ENCODE measurements at places on chromosomes 7 and 10.

- no peak for DNase-seq
Measured at GRCh38 chr10:66813122-66813521, 112.7 kb upstream of the LRRTM3 start.

DNA sequence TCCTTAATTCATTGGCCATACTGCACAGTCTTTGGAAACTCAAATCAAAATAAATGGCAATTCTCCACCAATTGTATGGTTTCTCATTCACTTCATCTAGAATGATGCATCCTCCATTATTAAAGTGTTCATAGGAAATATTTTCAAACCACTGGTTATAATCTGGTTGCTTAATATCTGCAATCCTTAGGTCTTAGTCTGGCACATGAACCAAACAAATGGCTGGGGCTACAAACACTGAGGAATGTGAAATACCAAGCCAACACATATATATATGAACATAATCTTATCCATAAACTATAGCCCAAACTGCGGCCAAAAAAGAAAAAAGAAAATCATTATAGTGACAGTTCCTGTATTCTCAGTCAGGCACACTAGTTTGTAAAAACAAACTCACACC is 5.7 kb upstream of the MSS51 start:
- no peak for DNase-seq

DNA sequence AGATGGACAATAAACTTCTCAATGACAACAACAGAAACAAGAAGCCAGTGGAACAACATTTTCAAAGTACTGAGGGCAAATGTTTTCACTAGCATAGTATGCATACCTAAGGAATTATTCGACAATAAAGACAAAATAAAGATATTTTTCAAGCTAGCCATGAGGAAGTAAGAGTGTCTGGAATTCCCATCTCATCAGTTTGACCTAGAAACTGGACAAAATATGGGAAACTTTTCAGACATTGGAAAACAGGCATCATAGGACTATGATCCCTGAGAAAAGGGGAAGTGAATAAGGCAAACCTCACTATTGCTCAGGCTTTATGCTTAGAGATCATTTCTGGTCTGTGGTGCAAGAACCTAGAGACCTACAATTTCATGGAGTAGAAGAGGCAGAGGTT is 86.3 kb downstream of the OAT start:
- DNase-seq, result no peak

GRCh38 chr7:38558761-38559345 is 72.3 kb downstream of the AMPH start:
- DNase-seq, result no peak

DNA sequence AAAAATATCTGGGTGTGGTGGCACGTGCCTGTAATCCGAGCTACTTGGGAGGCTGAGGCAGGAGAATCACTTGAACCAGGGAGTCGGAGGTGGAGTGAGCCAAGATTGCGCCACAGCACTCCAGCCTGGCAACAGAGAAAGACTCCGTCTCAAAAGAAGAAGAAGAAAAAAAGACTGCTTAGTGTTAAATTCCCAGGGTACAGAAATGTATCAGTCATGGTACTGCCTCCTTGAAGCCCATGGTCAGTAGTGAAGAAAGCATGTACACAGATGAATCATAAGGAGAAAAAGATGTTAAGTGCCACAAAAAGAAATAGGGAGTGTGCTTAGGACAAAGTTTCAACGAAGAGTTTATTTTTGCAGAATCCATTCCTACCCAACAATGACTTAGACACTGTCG is 62.5 kb upstream of the KMT2E start:
- no peak for DNase-seq

- no peak for DNase-seq
Measured at GRCh38 chr10:103327906-103328305, 23.0 kb downstream of the PCGF6 start.

GRCh38 chr7:54931532-54931931 is 87.3 kb upstream of the EGFR start:
- no peak for DNase-seq

DNA sequence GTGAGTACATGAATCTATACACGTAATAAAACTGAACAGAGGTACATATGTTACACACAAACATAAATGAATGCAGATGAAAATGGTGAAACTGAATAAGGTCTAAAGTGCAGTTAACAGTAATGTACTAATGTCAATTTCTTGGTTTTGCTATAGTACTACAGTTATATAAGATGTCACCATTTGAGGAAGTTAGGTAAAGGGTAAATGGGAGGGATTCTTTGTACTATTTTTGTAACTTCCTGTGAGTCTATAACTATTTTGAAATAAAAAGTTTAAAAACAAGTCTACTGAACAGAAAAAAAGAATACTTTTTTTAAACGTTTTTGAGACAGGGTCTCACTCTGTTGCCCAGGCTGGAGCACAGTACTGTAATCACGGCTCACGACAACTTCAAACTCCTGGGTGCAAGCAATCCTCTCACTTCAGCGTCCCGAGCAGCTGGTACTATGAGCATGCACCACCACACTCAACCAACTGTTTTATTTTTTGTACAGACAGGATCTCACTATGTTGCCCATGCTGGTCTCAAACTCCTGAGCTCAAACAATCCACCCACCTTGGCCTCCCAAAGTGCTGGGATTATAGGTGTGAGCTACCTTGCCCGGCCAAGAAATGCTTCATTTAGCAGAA is 71.5 kb downstream of the WAPL start:
- DNase-seq, result no peak

DNA sequence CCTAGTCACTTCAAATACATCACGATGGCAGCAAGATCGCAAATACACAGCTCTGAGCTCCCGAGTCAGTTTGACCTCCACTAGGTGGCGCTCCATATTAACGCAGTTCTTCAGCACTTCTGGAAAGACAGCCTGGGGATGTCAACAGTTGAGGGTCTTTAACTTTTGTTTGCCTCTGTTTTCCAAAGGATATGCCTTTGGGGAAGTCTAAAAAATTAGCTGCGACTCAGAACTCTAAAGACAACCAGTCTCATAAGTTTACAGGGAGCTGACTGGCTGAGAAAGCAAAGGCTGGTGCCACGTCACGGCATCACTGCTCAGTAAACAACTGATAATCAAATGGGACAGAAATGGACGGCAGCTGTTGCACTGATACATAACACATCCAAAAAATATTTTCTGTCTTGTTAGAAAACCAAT is 458.8 kb downstream of the SORCS1 start:
- DNase-seq, result peak; percentile 28

DNA sequence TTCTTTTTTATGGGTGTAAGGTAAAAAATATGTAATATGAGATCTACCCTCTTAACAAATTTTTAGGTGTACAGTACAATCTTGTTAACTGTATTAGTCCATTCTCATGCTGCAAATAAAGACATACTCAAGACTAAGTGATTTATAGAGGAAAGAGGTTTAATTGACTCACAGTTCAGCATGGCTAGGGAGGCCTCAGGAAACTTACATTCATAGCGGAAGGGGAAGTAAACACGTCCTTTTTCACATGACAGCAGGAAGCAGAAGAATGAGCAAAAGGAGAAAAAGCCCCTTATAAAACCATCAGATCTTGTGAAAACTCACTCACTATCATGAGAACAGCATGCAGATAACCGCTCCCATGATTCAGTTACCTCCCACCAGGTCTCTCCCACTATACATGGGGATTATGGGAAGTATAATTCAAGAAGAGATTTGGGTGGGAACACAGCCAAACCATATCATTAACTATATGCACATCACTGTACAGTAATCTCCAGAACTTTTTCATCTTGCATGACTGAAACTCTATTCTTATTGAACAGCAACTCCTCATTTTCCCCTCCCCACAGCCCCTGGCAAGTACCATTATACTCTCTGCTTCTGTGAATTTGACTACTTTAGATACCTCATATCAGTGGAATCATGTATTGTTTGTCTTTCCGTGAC is 127.4 kb downstream of the WNT2 start:
- DNase-seq, result no peak

DNA sequence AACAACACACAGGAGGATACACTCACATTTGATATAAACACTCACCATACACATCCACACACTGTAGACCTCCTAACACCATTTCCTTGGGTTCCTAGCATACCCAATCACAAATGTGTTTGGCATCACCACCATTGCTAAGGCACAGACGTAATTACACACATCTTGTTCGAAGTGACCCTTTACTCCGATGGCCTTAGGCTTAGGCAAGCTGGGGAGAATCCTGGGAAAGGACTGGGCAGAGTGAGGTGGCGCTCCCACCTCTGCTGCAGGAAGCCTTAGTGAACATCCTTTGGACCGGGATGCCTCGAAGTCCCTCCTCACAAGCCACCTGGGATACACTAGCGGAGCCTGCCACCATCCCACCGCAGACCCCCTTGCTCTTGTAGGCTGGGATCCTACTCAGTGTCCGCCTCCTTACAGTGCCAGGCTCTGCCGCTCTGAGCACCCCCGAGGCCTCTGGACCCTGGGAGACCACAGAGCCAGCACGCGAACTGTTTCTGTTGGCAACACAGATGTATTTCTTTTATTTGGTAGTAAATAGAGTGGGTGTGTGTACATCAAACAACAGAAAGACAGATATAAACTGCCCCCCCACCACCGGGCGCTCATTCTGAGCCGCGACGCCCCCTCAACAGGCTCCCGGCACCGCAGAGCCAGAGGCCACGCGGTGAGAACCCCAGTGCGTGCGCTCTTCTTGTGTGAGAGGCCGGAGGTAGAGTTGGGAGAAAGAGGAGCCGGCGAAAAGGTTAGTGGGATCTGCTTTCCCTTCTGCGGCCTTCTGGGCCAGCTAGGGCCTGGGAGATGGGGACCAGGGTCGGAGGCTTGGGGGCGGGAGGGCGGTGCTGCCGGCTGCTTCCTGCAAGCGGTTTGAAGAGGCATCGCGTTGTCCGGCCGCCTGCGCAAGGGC is 5.9 kb upstream of the HMX2 start:
- DNase-seq, result no peak

DNA sequence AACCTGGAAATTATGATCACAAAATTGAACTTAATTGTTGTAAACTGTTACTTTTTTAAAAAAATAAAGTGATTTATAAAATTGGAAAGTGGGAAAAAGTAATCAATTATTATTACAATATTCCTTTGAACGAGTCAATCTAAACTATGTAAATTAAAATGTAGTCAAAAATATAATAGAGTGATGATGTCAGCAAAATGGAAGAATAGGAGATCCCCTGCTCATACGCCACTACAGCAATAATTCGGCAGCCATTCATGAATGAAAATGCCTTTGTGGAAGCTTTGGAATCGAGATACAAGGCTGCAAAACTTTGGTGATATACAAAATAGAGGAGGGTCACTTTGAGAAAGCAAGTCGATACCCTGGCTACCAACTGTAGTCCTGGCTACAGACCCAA is 36.4 kb upstream of the PCDH15 start:
- DNase-seq, result no peak

- no peak for DNase-seq
Measured at GRCh38 chr10:90775351-90776028, 82.3 kb downstream of the HTR7 start.

DNA sequence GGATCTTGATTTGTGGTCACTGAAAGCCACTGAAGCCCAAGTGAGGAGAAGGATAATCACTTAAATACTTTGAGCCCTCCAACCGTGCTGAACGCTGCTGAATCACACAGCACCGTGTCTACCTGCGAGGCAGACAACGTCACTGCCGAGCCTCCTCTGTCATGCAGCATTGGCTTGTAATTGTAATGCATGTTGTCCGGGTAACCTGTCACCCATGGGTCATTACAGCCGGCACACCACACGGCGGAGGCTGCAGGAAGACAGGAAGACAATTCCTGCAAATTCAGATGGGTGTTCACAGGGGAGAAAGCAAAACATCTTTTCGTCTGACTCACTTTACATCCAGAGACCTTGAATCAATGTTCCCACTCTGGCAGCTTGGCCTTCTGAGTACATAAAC is 546.1 kb upstream of the FOXK1 start:
- no peak for DNase-seq

DNA sequence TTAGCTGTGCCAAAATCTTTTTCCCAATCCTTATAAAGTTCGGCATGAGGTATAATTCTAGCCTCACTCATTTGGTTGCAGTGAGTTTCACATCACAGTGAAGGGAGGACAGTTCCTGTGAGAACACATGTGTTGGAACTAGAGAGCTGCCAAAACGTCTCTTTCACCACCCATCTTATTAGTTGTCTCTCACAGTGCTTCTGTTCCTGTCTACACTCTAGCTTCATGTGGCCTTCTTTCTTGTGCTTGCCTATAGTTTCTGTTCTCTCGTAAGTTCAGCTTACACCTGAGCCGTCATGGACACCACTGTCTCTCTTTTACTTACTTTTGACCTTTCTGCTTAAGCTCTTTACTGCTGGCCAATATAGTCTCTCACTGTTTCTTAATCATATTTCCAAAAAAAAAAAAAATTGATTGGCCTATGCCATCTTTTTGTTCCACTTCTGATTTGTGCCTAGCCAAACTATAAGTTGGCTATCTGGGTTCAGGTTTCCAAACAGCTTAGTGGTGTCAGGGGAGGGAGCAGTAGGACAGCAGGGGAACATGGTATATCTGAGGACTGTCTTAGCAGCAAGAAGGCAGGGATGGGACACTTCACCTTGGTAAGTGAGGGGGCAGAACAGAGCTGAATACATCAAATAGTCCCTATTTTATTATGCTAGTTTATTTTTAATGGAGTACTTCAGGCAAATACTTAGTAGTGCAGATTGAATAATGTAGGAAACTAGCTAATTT is 38.0 kb downstream of the ZNRF2 start:
- DNase-seq, result no peak

DNA sequence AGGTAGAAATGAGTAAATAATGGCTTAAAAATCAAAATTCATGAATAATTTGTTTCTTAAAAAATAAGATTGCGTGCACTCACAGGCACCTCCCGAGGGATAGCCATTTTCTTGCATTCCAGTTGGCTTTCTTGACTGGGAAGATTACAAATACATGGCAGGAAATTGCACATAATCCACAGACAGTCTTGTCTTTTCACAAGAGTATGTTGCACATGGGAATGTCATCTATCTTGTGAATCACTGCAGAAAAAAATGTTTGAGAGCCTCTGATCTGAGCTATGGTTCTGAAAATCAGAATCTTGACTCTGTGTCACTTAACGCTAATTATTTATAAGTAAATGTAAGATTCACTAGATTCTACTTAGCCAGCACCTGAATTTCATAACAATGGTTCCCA is 74.1 kb upstream of the PRKG1 start:
- no peak for DNase-seq

GRCh38 chr10:8071006-8071405 is 16.5 kb downstream of the GATA3 start:
- DNase-seq, result no peak

DNA sequence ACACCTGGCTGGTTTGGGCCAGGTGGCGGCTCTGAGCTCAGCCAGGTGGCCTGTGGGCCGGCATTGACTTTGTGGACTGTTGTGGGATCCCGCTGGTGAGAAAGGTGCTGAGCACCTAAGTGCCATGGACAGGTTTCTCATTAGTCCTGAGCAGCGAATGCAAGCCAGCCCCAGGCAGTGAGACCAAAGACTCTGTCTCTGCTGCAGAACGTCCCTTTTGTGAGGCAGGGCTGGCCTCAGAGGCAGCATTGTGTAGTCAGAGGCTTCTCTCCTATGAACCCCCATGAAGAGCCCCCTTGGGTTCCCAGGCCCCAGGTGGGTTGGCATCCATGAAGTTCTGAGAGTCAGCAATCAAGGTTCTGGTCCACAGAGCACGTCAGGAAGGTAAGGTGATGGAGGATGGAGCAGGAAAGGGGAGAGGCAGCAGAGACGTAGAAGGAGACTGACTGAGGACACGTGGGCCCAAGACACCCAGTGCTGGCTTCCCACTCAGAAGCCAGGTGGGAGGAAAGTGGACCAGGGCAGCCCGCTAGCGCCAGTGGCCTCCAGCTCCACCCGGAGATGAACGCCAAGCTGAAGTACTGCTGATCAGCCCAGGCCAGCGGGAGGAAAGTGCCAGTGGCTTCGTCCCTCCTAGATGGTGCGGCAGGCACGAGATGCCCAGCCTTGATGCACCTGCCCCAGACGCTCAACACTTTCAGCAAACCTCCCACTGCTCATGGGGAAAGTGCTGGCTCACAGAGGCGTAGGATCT is 19.2 kb upstream of the PTPRN2 start:
- DNase-seq, result no peak

All from activated T-cell treated with anti-CD3 and anti-CD28 coated beads, Interleukin-2, amount 50 U/mL, for 48 hours (primary cell).